DMS79 treated with DMSO at 0.1 percent for 48 hours (cell line): ENCODE measurements at places on chromosomes 7 and 10.

DNA sequence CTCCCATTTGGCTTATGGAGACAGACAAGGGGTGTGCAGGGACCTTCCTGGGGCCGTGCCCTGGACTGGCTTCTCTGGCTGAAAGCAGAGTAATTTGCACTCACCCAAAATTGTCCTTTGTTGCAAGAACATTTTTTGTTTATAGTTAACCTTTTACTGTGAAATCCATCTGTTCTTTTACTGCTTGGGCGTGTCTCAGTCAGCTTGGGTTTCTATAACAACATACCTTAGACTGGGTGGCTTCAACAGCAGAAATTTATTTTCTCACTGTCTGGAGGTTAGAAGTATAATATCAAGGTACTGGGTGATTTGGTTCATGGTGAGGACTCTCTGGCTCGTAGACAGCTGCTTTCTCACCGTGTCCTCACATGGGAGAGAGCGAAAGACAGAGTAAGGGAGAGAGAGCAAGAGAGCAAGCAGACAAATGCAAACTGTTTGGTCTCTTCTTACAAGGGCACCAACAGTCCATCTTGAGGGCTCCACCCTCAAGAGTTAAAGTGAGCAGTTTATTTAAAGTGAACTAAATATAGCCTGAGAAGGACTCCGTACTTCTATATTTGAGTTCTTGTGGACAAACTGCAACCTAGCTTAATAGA lies 131.0 kb upstream of the NPY start:
- no peak for DNase-seq

GRCh38 chr7:138945154-138945553 lies 36.0 kb downstream of the KIAA1549 start:
- DNase-seq: peak; percentile 52

DNA sequence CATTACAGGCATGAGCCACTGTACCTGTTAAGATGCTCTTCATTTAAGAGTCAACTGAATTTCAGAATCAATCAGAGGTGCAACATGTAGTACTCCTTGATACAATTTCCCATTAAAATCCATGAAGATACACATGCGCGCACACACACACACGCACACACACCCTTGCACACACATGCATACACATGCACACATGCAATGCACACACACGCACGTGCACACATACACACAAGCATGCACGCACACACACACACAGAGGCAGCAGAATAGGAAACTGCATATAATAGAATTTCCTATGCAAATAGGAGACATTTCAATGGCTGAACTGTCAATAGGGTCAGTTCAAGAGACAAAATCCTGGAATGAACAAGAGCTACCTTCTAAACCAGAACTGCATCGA lies 192.6 kb downstream of the CALN1 start:
- DNase-seq: no peak

- no peak for DNase-seq
Measured at GRCh38 chr10:48520594-48520993, 84.3 kb downstream of the ARHGAP22 start.

DNA sequence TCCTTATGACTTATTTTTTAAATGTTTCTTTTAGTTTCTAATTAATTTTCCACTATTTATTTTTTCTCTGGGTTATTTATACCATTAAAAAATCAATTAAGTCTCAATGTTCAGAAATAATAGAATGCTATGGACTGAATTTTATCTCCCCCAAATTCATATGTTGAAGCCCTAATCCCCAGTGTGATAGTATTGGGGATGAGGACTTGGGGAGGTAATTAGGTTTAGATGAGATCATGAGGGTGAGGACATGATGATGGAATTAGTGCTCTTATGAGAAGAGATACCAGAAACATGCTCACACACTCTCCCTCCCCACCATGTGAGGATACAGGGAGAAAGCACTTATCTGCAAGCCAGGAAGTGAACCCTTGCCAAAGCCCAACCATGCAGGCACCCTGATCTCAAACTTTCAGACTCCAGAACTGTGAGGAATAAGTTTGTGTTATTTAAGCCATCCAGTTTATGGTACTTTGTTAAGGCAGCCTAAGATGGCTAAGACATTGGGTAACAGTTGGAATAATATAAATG lies 202.6 kb downstream of the MDFIC start:
- no peak for DNase-seq
